Effector memory CD8-positive, alpha-beta T cell (primary cell): ENCODE measurements at places on chromosomes 2 and 18.

- no peak for DNase-seq
Observed at GRCh38 chr2:45588158-45588829, 22.8 kb downstream of the SRBD1 start.

DNA sequence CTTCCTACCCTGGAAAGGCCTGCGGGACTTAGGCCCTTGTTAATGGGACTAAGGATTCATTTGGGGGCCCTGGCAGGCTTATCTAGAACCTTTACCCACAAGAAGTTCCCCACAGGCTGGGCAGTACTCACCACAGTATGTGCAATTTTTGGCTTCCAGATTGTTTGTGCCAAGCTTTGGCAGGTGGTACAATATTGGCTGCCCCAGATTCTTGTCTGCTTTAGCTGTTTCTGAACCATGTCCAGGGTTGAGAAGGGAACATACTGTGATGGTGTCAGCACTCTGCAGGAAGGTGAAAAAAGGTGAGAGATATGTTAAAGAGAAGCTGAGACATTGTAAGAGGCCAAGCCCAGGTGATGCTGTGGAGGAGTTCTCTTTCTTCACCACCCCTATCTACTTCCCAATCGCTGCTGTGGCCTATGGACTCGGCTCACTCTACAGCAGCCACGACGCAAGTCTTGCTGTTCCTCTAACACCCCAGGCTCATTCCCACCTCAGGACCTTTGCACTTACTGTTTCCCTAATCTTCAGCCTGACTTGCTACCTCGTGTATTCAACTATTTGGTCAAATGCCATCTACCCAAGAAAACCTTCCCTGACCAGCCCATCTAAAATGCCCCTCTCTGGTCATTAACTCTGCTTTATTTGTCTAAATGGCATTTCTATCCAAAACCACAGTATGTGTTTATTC is 9.2 kb downstream of the SLC4A5 start:
- no peak for DNase-seq

DNA sequence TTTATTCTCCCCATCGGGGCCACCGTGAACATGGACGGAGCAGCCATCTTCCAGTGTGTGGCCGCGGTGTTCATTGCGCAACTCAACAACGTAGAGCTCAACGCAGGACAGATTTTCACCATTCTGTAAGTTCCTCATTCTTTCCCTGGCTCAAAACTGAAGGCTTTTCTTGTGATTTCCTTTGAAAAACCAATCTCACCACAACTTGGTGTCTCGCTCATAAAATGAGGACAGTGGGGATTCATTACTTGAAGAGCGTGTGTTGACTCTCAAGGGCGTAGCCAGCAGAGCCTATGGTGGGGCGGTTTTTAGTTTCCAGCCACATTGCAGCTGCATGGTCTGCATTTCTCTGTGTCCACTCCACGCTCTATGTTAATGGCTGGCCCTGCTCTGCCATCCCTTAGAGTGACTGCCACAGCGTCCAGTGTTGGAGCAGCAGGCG is 29.0 kb downstream of the SLC1A4 start:
- DNase-seq: no peak

DNA sequence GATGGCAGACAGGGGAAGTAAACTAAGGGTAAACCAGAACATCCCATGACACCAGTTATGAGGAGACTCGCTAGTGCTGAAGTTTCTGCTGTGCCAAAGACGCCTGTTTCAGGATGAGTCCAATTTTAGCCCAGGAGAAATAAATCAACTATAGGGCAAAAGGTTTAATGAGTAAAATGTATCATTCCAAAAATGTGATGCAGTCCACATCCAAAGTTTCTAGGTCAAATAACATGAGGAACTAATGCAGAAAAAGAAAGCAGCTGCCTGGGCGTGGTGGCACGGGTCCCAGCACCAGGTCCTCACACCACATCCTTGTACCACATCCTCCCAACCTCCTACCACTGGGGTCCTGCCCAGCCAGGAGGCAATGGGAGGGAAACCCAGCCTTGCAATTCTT is 126.9 kb upstream of the CTAGE1 start:
- DNase-seq: no peak

DNA sequence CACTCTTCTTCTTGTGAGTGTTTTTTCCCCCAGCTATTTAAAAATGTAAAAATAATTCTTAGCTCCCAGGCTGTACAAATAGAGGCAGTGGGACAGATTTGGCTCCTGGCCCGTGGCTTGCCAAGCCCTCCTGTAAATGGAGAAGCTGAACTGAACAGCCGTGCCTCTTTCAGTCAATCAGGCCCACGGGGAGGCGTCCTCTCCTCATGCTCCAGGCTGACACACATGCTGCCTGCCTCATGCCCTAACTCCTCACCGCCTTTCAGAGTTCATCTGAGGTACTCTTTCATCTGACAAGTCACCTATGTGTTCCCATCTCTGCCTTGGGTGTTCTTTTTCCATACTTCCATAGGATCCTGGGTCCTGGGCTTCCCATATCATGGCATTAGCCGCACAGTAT is 58.9 kb downstream of the BMP10 start:
- DNase-seq: no peak

- DNase-seq: no peak
Observed at GRCh38 chr2:238139196-238140039, 950 bp downstream of the KLHL30 start.

DNA sequence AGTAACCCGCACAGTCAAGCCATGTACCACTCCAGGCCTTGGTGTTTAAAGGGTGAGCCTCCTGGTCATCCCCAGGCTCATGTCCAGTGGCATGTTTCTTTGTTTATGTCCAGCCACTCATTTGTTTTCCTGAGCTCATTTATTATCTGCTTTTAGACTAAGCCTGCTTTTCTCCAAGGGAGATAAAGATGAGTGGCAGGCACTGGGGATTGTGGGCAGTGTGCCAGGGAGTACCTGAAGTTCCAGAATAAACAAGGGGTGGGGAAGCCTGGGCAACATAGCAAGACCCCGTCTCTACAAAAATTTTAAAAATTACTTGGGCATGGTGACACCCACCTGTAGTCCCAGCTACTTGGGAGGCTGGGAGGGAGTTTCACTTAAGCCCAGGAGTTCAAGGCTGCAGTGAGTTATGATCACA is 1.9 kb downstream of the ANXA4 start:
- DNase-seq: no peak

- no peak for DNase-seq
Observed at GRCh38 chr2:234003972-234004617, 46.4 kb upstream of the SPP2 start.

GRCh38 chr2:55452879-55453278 is 33.2 kb upstream of the CCDC88A start:
- DNase-seq: no peak
